ENCODE measurements at places on chromosomes 5 and 9.
A peak's percentile ranks its signal among the peaks of the same experiment; 100 is the strongest.

DNA sequence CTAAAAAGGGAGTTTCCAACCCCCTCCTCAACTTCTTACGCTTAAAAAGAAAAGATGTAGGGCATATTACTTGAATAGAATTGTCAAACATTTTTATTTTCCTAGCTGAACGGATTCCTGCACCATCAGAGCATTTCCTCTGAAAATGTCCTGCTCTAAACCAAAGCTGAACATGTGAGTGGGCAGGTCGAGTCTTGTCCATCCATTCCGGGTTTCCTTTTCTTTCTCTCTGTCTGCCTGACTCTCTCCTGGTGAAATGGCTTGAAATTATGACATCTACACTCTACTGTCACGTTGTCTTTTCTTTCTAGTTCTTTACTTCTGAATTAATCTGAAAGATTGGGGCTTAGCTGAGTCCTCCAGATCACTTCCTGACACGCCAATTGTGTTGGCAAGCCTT lies 39.2 kb upstream of the PTPN3 start:
- no peak for DNase-seq

DNA sequence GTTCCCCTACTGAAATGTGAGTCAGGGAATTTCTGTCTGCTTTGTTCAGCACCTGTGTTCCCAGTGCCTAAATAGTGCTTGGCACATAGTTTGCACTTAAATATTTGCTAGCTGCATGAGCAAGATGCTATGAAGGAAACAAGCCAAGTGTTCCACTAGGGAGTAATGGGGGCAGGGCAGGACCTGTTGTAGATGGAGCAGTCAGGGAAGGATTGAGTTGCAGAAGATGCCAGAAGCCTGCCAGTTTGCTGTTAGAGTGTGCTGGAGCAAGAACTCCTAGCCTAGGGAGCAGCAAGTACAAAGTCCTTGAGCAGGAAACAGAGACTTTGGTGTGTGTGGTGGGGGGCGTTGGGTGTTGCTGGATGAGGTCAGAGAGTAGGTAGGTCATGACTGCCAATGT lies 87.5 kb downstream of the DAB2IP start:
- peak; percentile 45 for DNase-seq

DNA sequence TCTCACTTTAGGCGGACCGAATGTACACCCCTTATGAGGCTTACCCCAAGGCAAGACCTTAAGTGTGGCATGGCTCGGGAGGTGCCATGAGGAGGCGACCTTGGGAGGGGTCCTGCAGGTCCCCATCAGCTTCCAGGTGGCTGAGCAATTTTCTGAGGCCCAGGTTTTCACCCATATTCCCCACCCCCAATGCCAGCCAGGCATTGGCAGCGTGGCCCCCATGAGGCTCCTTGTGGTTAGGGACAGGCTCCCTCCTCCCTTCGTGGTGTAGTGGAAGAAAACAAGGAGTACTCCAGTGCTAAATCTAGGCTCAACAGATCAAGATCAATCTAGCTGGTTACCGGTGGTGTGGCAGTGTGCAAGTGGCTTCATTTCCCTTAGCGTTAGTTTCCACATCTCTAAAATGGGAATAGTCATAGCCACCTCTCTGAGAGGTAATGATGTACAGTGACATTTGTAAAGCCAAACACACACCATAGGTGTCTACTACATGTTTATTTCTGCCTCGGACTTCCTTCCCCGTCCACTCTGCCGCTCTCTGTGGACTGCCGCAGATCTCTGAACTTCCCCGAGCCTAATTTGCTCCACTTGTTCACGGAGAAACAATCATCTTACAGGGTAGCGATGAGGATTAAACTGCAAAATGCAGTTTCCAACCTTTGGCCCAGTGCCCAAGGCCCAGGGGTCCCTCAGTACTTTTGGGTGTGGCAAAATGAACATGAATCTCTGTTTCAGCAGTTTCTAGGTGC lies 8.4 kb downstream of the LHX2 start:
- DNase-seq = no peak

GRCh38 chr5:77144837-77145139 lies 57.7 kb upstream of the ZBED3 start:
- no peak for DNase-seq

DNA sequence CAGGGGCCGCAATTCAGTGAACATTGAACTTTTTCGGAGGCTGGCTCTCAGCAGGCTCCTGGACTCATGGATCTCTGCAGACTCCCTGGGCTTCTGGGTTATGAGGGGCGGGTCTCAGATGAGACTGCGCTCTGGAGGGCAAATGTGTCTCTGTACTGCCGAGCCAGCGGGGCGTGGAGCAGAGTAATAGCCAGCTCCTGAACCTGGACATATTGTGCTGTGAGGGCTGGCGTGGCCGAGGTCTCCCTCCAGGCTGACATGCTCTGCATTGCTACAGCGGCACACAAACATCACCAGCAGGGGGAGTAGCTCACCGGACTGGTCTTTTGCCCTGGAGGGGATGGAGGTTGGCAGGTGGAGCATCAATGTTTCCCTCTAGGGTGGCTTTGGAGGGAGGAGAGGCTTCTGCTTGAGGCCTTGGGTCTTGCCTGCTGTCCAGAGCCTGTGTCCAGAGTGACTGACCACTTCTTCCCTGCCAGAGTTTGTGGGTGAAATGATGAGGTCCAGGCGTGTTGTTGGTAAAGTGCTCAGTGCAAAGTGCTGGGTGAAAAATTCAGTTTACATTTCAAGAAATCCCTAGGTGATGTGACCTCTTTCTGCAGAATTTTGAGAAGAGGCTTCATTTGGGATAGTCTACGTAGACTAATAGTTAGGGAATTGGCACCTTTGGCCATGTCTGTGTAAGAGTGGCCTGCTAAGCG lies 10.9 kb upstream of the GADD45G start:
- DNase-seq = peak; percentile 77

DNA sequence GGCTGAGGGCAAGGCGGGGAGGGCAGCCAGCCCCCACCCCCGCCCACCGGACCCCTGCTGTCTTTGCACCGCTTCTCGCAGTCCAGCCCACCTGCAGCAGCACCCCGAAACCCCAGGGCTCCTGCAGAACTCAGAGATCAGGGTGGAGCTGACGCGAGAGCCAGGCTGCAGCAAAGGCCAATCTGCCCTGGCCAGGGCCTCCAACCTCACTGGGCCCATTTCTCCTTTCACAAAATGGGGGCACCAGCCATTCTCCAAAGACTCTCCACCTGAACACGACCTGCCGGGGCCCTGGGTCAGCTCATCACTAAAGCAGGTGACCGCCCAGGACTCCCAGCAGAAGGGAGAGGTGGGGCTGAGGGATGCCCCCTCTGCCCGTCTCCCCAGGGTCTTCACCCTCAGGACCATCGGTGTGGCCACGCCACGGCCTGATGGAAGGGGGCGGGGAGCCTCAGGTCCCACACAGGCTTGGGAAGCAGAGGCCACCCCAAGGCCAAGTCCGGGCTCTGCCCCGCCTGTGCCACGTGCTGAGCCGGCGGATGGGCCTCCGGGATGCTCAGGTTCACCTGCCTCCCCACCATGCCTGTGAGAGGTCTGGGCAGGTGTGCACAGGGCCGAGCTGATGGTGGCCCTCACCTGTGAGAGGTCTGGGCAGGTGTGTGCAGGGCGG lies 13.1 kb downstream of the NACC2 start:
- no peak for DNase-seq

DNA sequence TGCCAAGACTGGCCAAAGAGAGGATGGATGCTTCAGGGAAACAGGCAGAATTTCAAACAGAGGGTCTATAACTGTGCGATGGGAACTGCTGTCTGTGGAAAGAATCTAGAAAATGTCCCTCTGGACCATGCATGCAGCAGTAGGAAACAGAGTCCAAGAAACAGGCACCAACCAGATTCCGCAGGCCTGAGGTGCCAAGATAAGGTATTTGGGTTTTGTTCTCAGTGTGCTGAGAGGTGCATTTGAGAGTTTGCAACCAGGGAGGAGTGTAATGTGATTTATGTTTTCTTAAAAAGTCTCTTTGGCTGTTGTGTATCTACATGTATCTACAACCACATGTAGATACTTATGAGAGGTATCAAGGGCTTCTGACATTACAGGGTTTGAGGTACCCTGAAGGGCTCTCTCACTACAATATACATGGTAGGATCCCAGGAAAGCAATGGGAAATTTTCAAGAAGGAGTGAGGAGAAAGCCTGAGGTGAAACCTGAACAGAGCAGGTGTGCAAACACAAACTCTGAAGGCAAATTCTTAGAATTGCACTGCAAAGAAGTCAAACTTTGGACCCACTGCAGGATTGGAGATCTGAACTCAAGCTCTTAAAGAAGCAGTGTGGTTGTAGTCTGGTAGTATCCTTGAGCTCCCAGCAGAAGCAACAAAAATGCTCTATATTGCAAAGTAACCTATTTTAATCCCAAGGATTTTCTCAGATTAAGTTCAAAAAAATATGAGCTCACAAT lies 182.8 kb upstream of the NFIL3 start:
- DNase-seq = no peak

- DNase-seq = peak; percentile 20
Observed at GRCh38 chr9:110874963-110875674, 163.2 kb downstream of the LPAR1 start.

DNA sequence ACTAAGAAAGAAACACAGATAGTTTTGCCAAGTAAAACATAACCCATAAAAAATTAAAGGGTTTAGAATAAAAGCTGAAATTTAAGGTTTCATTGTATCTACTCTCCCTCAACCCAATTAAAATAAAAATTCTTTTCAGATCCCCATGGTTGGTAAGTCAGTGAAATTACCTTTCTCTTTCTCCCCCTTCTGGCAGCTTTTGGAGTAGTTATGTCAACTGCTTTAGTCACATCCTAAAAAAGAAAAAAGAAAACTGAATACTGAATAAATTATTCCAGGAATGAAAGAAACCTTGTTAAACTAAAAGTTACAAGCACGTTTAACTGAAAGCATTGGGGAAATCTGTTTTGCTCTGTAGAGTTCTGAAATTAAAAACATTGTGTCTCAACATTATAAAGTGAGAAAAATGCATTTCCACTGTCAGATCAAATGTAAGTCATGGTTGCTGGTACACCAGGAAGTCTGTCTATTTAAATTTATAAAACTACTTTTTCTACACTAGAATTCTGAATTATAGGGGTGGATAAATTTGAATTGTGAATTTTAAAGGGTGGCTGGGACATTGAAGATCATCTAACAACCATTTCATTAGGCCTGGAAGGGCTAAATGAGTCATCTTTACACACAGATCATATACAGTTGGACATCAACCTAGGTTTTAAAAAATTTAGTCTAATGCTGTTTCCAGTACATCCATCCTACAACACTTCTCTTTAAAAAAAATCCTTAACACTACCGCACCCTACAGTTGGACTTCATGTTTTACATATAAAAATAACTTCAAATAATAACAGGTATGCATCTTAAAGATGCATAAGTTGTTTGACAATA lies 24.7 kb downstream of the PSIP1 start:
- DNase-seq = no peak

DNA sequence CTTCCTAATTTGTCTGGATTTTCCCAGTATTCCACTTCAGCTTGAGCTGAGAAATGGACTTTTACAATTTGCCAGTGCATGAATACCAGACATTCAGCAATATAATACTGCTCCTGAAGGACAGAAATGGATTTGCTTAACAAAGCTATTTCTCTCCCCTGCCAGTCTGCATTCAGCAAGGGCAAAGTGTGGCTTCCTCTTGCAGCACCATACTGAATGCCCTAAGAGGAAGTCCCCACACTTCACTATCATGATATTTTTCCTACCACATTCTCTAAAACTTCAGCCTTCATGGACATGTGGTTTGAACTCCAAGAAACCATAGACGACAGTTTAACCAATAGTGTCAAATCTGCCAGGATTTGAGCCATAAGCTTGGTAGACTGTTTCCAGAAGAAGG lies 19.8 kb upstream of the TLE4 start:
- DNase-seq = no peak

- no peak for DNase-seq
Observed at GRCh38 chr9:112271466-112272098, 61.8 kb downstream of the PTBP3 start.

DNA sequence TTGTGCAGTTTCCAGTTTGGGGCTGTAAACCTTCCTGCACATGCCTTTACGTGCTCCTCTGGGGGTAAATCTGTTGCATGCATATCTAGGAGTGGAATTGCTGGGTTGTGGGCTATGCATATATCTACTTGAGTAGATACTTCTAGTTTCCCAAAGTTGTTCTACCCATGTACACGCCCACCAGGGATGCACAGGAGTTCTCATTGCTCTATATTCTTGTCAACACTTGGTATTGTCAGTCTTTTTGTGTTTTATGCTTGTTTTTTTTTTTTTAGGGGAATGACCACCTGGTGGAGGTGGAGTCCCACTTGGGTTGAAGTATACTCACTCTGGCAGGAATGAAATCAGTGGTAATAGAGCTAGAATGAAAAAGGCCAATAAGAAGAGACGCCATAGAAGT lies 23.0 kb downstream of the FOXE1 start:
- no peak for DNase-seq

DNA sequence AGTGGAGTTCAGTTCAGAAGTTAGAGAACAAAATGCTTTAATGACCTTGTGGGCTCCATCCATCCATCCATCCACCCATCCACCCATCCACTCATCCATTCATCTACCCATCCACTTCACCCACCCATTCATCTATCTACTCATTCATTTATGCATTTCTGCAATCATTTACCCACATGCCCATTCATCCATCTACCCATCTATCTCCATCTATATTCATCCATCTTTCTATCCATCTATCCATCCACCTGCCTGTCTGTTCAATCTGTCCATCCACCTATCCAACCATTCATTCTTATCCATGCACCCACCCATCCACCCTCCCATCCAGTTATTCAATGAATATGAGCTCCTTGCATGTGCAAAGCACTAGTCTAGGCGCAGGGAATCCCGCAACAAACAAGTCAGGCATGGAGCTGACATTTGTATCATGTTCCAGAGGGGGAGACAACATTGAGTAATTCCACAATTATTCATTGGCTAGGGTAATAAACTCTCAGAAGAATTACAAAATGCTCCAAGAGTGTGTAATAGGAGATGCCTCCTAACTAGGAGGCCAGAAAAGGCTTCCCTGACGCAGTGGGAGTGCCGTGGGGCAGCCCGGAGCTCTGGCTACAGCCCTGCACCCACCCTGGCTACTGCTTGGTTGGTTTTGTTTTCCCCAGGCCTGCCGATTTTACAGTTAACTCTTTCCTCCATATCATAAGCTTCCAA lies 211.2 kb downstream of the NXNL2 start:
- DNase-seq = no peak

DNA sequence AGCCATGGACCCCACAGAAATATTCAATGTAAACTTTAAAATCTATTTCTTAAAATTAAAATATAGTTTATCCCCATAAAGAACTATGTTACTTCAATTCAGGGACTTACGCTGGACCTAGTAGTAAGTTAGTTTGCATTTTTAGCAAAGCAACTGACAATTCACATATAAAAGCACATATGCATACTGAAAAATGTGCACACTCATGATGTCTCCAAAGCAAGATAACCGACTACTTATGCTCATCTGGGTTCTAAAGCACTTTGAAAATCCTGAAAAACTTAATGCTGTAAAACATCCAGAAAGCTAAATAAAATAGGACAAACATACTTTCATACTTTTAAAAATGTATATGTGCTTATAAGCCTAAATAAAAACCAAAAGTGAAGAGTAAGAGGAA lies 264.4 kb upstream of the GAS1 start:
- no peak for DNase-seq

DNA sequence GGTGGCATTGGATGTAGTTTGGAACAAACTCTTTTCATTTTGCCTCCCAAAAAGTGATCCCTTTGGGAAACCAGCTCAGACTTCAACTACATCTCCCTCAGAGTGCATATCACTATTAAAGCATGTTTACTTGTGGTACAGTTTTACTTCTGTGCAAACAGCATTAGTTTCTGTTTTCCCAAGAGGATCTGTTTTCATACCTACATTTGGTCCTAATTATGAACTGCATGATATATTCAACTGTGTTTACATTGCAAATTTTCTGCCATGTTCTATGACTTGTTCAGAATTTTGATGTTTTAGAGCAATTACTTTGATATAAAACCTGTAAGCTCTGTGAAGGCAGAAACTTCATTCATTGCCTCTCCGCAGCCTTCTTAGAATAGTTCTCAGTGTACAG lies 681.5 kb upstream of the ACO1 start:
- no peak for DNase-seq
